ENCODE measurements at places on chromosomes 5 and 9.

DNA sequence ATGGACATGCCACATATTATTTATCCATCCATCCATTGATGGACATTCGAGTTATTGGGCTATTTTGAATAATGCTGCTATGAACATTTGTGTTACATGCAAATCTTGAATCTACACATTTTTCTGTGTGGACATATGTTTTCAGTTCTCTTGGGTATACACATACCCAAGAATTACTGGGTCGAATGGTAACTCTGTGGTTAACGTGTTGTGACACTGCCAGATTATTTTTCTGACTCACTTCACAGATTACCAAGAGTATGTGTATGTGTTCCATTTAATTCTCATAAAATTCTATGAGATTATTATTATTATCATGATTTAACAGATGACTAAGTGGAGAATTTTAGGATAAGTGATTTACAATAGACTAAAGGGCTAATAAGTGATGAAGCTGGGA is 26.7 kb downstream of the CYFIP2 start:
- DNase-seq = no peak

- no peak for DNase-seq
Measured at GRCh38 chr5:85533341-85534047, 1084.2 kb upstream of the COX7C start.

- no peak for DNase-seq
Measured at GRCh38 chr5:135993335-135993879, 35.4 kb upstream of the TGFBI start.

DNA sequence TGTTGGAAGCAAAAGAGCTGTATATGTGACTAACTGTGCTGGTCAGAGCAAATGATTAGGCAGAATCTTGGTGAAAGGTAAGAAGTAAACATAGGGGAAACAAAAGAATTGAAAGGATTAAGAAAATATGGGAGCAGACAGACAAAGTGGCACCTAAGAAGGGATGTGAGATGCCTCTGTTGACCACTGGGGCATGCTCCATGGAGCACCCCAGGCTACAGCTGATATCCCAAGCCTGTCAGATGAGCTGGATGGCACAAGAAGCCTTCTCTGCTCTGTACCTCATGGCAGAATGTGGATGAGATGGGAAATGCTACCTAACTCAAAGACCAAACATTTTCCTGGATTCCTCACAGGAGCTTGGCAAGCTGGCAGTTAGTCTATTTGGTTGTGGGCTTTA is 89.3 kb upstream of the SLIT3 start:
- DNase-seq = no peak

Measured in stimulated activated CD8-positive, alpha-beta memory T cell treated with anti-CD3 and anti-CD28 coated beads, Interleukin-12 subunit alpha, Interleukin-12 subunit beta, amount 100 ng/mL, for 1 hour (primary cell).